ENCODE measurements at places on chromosomes 16 and 17. TPM values are rescaled to one million over a fixed set of nuclear protein-coding genes. Genes with fewer than 3 reads are reported as not detected.

DNA sequence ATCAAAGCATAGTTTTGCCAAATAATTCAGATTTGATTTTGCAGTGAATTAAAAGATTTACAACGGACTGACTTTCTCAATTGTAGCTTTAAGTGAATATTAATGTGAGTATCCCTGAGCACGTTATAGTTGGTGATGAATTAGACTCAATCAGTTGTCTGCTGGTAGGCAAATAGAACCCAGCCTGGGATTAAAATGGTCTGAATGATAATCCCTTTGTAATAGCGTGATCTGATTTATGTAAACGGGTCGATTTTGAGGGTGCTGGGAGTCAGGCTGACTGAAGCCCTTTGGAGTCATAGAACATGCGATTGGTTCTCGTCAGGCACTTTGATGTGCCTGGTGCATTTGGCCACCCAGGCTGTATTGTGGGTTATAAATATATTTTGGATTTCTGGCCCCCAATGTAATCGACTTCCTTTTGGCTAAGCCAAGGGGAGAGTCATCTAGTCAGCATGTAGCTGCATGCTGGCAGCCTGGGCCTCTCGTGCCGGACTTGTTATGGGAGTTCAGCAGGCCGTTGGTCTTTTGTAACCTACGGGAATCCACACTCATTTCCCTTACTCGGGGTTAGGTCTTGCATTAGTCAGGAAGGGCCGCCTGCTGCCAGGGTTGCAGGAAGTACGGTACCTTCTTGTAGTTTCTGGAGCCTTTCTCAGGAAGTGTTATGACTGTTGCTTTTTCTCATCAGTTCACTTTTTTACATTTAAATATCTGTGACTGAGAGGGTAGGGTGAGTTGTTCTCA is 5.4 kb downstream of the PGS1 start:
- peak; percentile 45 for DNase-seq

DNA sequence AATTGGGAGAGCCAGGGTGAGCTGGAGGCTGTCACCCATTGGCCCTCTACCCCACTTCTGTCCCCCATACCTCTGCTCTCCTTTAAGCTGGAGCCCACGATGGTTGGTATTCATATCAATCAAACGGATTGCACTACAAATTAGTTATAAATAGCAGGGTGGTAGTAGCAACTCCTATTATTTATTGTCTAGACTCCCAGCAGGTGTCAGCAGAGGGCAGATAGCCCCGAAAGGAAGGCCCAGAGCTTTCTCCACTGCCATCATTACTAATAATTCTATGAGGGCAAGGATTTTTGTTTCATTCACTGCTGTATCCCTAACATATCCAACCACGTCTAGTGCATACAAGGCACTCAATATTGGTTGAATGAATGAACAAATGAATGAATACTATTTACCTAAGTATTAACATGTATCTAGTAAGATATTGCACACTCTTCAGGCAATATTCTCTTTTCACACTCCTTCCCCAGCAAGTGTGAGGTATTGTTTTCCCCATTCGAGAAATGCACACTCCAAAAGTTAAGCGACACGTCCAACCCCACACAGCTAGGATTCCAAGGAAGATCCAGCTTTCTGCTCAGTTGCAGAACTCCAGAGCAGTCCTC is 6.3 kb downstream of the C17orf50 start:
- no peak for DNase-seq

- no peak for DNase-seq
Measured at GRCh38 chr17:64202683-64203344, 60.2 kb downstream of the TEX2 start.

GRCh38 chr16:263182-263774 is 12.5 kb downstream of the RGS11 start:
- no peak for DNase-seq

Gene EFCAB13
- 2.6 TPM for total RNA-seq

Gene SLFN12
- 1.3 TPM for total RNA-seq

Gene CFAP97D1
- not detected for total RNA-seq
